ENCODE measurements at places on chromosomes 5 and 9. TPM values are rescaled to one million over a fixed set of nuclear protein-coding genes. Genes with fewer than 3 reads are reported as not detected.

Gene SLC6A7
- total RNA-seq: 0.38 TPM

- peak overlapping the region; percentile 14 for H3K27ac ChIP-seq
- H3K4me1 ChIP-seq: peaks cover 10% of the 10 kb centered on the region
- peaks cover 17% of the 10 kb centered on the region for H3K36me3 ChIP-seq
- H3K4me3 ChIP-seq: no peak overlapping the region
These were observed 7.8 kb downstream of the PLEKHG4B start for GRCh38 chr5:99815-100214.

- H3K27ac ChIP-seq: no peak overlapping the region
- no peak overlapping the region for H3K4me3 ChIP-seq
- H3K36me3 ChIP-seq: no peaks in the 10 kb centered on the region
- peaks cover 4% of the 10 kb centered on the region for H3K27me3 ChIP-seq
- peaks cover 9% of the 10 kb centered on the region for H3K4me1 ChIP-seq
- no peak for DNase-seq
These were observed 669.0 kb downstream of the ACTL7B start for GRCh38 chr9:108186642-108187395.

GRCh38 chr9:95936579-95937075 lies 61.1 kb downstream of the ERCC6L2 start:
- no peak for DNase-seq
- H3K4me3 ChIP-seq: no peak overlapping the region
- H3K36me3 ChIP-seq: peaks cover 77% of the 10 kb centered on the region
- peak overlapping the region; percentile 35 for H3K27ac ChIP-seq

- H3K4me3 ChIP-seq: no peak overlapping the region
- no peak for DNase-seq
- H3K36me3 ChIP-seq: no peaks in the 10 kb centered on the region
- H3K4me1 ChIP-seq: peaks cover 11% of the 10 kb centered on the region
- H3K27ac ChIP-seq: no peak overlapping the region
These were observed 12.8 kb downstream of the SPATA9 start for GRCh38 chr5:95669985-95670384.
